ENCODE measurements at places on chromosomes 16 and 17. TPM values are rescaled to one million over a fixed set of nuclear protein-coding genes. Genes with fewer than 3 reads are reported as not detected.
A peak's percentile ranks its signal among the peaks of the same experiment; 100 is the strongest.

DNA sequence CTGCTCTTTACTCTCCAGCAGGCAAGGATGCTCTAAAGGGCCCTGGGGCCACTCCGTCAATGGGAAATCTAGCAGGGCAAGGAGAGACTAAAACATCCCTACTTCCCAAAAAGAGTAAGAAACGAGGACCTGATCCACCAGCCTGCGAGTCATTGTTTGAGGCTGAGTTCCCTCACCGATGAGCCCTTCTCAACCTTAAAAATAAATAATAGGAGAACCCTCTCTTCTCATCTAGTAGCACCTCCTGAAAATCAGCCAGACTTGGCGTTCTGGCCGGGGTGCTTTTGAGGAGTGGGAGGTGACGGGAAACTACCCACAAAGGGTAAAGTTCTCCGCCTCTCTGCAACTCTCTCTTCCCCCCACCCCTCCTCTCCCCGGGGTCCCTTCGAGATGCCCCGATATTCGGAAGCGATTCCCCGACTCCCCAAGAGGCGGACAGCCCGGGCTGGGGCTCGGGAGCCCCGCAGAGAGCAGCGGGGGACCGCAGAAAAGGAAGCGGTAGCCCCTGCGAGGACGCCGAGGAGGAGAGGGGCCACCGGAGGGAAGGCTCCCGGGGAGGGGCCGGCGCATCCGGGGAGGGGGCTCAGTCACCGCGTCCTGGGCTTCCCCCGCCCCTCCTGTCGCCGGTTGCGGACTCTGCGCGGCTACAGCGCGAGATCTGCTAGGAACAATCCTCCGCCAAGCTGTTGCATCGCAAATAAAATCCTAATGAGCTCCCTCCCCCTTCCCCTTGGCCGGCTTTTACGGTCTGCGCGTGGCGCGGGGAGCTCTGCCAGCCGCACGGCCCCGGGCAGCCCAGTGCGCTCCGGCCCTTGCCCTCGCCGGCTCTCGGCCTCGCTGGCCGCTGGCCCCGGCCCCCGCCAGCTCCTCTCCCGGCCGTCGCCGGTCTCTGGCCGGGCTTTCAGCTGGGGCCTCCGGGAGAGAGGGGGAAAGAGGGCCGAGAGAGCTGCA lies 1.3 kb downstream of the HOXB9 start:
- peak; percentile 91 for DNase-seq

GRCh38 chr17:66929591-66929990 lies 34.9 kb upstream of the CACNG4 start:
- no peak for DNase-seq

DNA sequence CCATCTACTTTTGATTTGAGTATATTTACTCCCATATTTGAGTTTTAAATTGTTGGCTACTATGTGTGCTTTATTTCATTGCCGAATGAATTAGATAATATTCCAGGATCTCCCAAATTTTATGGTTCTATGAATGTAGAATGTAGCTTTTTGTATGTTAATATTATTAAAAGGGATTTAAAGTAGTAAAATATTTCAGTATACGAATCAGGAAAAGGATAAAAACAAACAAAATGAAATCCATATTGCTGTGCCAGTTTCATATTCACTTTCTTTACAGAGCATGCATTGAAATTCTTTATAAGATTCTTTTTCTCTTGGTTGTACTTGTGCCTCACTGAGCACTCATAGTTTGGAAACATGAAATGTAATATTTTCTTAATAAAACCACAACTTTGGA lies 155.1 kb downstream of the CHD9 start:
- no peak for DNase-seq

- no peak for DNase-seq
Observed at GRCh38 chr16:57324749-57325148, 33.8 kb upstream of the CCL22 start.

The SF3B3 gene
- 222 TPM for total RNA-seq

The MILR1 gene
- 1.5 TPM for total RNA-seq
